NCI-H526 treated with DMSO at 0.1 percent for 48 hours (cell line): ENCODE measurements at places on chromosomes 4 and X.

DNA sequence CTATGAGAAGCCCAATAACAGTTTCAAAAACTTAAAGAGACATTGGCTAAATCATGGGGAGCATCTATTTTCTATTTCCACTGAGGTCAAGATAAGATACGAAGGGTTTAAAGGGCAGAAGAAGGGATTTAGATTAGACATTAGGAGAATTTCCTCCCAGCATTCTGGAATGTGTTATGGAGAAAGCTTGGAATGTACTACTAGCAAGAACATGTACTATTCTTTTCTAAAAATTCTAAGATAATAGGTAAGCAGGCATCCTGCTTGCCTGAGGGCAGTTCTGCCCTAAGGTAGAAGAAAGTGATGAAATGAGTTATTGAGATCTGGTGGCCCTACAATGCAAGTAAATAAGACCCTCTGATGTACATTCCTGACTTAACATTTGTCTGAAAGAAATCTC is 279.2 kb downstream of the NR3C2 start:
- no peak for DNase-seq

GRCh38 chrX:29948653-29949052 is 266.7 kb upstream of the MAGEB2 start:
- no peak for DNase-seq

- no peak for DNase-seq
These were observed 60.5 kb upstream of the TRIM2 start for GRCh38 chr4:153143527-153144348.

DNA sequence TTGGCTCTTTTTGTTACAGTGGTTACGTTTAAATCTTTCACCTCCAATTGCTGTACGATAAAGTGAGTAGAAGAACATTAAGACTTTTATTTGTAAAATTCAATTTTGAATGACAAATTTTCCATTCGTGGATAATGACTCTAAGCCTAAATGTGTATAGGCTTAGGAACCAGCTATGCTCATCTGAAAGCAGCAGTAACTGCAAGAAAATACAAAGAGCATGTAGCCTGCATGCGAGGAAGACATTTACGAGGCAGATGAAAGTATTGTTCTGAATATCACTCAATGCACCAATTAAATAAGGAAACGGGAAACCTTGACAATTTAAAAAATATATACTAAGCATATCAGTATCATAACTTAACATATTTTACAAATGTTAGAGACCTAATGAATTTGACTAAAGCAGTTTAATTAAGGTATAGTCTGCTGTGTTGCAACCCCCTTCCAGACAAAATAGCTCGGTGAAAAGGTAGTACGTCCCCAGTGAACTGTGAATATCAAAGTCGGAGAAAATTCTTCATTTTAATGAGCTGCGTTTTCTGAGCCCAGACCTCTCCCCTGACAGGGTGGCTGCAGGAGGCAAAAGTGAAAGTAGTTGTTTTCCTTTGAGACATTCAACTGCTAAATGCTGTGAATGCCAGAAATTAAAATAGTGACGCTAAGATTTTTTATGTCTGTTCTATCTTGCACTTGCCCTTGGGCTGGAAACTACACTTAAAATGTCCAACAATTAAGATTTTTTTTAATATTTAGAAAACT is 1236.5 kb upstream of the TENM3 start:
- no peak for DNase-seq

DNA sequence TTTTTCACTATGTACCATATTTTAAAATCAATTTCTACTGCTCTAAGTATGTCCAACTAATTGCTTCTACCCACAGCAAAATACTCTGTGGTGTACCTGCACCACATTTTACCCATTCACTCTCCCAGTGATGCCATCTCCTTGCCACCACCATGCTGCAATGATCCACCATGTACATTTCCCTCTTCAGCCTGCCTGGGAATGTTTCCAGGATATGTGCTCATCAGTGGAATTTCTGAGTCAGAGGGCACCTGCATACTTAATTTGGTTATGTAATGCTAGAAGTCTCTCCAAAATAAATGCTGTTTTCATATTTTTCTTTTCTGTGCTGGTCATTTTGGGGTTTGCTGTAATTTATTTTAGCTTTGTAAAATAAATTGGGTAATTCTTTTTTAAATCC is 33.2 kb upstream of the OCIAD2 start:
- DNase-seq: no peak

- peak; percentile 77 for DNase-seq
These were observed 1.5 kb downstream of the TRIM2 start for GRCh38 chr4:153205757-153206156.

- no peak for DNase-seq
These were observed 7.1 kb downstream of the MGST2 start for GRCh38 chr4:139672732-139673131.

- DNase-seq: no peak
These were observed 60.3 kb upstream of the DDX3X start for GRCh38 chrX:41273638-41274037.

GRCh38 chr4:104248726-104249125 is 246.0 kb downstream of the CXXC4 start:
- no peak for DNase-seq

DNA sequence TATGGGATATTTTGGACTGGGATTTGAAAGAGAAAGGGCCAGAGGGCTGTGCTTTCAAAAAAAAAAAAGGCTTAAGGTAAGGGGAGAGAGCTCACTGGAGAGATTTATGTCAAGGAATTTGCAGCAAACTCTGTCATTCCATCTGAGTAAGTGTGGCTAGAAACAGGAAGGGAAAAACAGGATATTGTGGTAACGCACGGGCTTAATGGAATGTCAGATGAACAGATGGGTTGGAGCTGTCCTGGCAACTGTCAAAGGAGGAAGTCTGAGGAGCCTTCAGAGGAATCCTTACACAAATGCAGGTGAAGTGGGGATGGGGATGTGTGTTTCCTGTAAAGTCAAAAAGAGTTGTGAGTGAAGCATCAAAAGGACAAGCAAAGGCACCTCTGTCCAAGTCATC is 15.1 kb upstream of the NKX3-2 start:
- no peak for DNase-seq

- DNase-seq: no peak
These were observed 59.1 kb downstream of the FREM3 start for GRCh38 chr4:143641361-143641760.

DNA sequence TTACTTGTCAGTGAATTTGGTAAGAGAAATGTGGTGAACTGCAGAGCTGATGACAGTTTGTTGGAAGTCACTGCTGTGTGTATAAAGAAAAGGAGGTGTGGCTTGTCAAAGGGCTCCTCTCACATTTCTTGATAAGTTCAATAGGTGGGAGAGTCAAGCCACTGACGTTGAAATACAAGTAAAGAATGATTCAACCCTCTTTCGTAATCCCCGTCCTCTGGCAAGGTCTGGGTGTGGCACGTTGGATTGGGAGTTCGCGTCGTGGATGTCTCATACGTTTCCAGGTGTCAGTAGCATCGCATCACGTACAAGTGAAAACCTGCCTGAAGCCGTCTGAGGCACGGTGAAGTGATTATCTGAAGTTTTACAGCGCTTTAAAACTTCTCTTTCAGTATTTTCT is 76.4 kb downstream of the EGF start:
- no peak for DNase-seq

GRCh38 chr4:99248714-99249113 is 29.7 kb upstream of the ADH6 start:
- DNase-seq: no peak

DNA sequence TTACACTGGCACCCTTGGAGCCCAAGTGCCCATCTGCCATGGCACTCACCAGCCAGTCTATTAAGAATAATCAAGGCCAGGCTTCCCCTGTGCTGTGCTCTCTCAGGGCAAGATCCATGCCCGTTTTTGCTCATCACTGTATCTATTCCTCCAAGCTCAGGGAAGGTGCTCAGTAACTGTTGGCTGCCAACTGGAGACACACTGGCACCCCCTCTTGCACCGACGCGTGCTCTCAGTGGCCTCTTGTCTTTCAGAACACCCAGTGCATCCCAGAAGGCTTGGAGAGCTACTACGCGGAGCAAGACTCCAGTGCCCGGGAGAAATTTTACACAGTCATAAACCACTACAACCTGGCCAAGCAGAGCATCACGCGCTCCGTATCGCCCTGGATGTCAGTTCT is 30.1 kb downstream of the NSG1 start:
- no peak for DNase-seq

- DNase-seq: no peak
These were observed 104.5 kb downstream of the SHISA3 start for GRCh38 chr4:42501624-42502401.

- no peak for DNase-seq
These were observed 427.3 kb upstream of the RASGEF1B start for GRCh38 chr4:81898862-81899504.

DNA sequence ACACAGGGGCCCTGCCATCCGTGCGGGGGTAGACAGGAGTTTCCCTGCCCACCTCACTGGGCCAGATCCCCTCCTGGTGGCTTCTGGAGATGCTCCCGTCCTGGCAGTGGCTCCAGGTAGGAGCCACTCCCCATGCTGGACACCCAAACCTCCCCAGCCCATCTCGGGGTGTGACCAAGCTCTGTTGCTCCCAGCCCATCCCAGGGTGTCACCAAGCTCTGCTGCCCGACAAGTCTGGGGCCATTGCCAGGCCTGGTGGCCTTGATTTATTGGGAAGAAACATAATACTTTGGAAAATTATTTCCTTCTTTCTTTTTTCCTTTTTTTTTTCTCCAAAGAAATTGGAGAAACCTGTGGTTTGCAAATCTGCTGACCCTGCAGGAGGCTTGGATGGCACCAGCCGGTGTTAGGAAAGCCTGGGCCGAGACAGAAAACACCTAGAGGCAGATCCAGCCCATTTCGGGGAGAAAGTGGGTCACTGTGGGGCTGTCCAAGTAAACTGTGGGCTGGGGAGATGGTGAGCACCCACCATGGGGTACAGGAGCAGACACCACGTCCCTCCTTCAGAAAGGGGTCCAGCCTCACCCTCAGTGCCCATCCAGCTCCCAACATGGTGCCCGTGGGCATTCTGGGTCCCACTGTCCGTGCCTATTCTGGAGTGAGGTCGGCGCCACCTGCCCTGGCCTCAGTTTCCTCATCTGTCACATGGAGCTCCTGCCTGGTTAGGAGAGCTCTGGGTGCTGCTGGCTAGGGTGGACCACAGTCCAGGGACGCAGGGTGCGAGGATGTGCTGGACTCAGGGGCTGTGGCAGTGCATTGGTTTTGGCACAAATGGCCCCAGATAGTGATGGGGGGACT is 59.4 kb upstream of the ADRA2C start:
- DNase-seq: no peak

DNA sequence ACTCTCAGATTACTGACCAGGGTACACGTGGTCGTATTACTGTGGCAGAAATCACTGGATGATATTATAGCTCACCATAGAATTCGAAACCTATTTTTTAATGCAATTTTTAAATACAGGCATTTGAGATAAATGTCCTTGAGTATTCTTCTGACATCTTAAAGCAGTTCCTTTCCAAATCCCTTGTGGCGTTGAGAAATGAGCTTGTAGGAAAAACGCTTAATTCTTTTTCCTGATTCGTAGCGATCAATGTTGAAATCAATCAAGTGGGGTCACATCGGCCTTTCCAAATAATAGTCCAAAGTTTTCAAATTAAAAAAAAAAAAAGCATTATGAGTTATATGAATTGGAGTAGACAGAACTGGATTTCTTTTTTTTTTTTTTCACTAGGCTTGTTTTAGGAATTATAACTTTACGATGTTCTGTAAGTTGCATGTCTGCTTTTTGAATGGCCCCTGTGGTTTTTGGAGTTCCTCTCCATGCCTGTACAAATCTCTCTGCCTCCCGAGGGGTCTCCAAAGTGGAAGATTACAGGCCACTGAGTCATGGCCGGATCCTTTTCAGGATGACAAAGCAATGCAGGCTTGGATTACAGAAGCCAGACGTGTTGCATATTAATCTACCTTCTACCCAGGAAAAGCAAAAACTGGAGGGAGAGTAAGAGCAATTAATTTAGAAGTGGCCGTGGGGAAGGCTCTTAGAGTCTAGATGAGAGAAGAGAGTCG is 226.1 kb downstream of the SHOX start:
- DNase-seq: no peak

DNA sequence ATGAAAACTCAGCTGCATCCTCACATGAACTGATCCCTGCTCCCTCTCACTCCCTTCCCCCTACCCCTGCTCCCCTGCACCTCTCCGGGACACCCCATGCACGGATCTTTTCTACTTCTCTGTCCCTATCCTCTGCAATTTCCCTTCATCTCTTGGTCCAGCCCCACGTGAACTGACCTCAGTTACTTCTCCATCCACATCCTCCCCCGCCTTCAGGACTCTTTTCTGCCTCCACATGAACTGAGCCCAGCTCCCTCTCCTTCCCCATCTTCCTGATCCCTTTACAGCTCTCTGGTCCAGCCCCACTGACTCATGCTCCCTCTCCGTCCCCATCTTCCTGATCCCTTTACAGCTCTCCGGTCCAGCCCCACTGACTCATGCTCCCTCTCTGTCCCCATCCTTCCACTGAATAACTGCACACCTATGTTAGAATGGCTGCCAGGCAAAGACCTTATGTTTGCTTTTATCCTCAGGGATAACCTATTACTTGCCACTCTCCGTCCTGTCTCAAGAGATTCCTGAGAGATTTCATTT is 5.6 kb downstream of the CETN2 start:
- DNase-seq: no peak

DNA sequence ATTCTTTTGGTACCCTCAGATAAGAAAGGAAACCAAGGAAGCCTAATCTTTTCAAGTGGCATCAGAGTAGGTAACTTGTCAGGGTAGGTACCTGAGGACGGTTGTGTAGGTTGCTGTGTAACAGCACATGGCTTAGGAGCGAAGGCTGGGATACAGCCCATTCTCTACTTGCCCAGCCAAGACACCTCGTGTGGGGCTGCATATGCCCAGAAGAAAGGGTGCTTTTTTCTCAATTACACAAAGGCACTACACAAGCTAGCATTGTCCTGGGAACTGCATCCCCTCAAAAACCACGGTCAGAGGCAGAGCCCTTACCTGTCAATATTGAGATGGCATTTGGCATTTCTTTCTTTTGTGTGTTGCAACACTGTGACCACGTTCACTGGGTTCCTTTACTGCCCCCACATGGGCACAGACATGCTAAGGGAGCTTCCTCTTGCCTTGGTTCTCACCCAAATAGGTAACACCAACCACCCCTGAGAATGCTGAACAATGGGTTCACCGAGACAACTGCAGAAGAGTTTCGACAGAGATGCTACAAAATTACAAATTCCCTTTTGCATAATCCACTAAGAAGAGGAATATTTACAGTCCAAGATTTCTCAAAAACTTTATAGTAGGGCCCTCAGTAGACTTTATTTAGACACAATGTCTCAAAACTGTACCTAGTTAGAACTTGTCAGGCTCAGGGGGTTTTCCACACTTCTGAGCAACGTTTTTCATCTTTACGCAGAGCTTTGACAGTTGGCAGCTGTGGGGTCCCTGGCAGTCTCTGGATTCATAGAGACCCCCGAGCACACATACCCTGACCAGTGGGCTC is 35.8 kb upstream of the TNIP3 start:
- no peak for DNase-seq
